NCI-H1417 treated with DMSO at 0.1 percent for 48 hours (cell line): ENCODE measurements at places on chromosomes 12 and 14.

DNA sequence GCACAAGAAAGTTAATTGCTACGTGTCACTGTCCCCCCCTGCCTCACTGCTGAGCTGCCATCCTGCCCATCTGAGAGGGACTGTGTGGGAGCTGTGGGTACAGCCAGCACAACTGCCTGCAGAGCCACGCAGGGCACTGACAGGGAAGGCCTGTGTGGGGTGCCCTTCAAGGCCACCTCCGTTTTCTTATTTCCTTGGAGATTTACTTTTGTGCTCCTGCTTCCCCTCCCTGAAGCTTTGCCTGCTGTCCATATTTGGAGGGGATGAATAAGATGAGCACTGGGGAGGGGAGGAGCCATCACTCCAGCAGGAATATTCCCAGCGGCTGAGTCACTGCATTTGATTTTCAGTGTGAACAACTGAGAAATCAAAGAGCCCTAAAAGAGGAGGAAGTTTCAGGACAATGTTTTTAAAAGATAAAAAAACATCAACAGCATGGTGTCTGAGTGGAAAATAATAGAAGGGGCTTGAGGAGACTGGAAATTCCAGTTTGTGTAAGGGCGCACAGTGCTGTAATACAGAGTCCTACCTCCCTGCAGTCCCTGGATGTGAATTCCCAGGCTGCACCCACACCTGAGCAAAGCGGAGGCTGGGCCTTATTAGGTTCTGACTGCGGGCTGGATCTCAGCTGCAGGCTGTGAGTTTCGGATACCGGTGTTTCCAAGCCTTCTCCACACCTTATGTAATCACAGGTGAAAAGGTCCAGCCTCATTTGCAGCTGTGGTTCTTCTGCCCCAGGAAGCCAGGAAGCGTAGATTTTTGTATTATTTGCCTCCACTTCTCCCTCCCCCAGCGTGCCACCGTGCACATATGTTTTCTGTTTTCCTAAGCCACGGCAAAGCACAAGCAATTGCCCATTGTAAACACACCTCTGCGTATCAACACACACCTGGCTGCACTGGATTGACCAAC, 192.6 kb upstream of the BCL2L14 start:
- DNase-seq: peak; percentile 68

- no peak for DNase-seq
Observed at GRCh38 chr12:16568873-16569272, 37.1 kb downstream of the LMO3 start.

DNA sequence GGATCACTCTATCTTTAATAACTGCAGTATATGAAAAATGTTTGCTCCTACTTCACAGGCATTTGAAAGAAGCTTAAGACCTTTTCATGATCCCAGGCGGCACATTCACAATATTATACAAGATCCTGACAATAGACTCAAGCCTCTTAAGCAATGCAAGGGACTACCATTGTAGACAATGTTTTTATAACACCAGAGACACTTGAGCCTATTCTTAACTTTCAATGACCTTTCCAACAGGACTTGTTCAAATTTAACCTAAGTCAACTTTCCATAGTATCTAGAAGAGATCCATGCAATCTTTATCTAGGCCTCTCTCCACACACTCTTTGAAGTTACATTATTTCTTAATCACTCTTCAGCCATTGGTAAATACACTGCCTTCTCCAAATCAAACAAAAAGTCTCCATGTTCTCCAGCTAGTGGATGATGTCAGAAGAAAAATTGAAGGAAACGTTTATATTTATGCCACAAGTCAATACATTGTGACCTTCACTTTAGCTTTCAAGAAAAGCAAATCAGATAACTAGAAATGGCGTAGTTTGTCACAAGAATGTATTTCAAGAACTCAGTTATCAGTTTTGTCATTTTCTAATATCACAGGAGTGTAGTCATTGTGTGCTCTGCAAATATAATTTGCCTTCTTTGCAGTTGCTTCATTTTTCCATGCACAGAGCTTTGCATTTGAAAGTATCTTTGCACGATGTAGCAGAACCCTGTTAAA, 41.2 kb downstream of the PHLDA1 start:
- no peak for DNase-seq

DNA sequence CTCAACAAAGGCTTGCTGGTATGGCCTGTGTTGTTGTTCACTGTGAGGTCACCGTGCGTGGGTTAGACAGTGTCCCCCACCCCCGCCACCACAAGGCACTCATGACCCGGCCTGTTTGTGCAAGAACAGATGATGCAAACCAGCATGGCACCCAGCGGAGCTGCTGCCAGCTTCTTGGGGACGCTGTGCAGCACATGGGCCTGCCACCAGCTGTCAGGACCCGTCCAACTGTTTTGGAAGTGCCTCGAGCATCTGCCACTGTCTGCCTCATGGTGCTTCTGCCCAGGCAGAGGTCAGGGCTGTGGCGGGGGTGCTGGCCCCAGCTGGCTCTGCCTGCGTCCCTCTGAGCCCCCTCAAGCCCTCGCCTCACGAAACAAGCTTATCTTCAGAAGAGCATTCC, 1.5 kb downstream of the ASB2 start:
- DNase-seq: no peak

DNA sequence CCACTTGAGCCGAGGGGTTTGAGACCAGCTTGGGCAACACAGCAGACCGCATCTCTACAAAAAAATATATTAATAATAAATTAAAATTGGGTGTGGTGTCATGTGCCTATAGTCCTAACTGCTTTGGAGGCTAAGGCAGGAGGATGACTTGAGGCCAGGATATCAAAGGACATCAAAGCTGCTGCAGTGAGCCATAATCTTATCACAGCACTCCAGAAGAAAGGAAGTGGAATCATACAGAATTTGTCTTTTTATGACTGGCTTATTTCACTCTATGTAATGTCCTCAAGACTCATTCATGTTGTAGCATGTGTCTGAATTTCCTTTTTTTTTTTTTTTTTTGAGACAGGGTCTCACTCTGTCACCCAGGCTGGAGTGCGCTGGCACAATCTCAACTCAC, 43.9 kb upstream of the NUDT4 start:
- DNase-seq: no peak

DNA sequence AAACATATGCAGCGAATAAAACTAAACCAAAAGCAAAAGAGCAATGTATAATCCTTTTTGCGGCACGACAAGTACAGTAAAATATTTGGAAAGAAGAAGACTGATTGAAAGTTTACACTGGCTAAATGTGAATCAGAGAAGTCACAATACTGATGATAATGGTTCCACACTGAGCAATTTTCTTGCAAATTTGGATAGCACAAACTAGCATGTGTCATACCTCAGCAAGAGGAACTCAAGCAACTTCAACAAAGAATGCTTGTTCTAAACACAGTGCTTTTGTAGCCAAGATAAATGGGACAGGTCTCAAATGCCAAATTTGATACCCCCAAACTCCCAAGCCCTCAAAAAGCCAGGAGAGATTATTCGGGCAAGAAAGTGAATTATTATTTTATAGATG, 839.1 kb downstream of the GALC start:
- no peak for DNase-seq

GRCh38 chr12:106774808-106775524, 484 bp downstream of the RIC8B start:
- DNase-seq: peak; percentile 3

GRCh38 chr14:89270439-89271227, 146.4 kb downstream of the FOXN3 start:
- no peak for DNase-seq

DNA sequence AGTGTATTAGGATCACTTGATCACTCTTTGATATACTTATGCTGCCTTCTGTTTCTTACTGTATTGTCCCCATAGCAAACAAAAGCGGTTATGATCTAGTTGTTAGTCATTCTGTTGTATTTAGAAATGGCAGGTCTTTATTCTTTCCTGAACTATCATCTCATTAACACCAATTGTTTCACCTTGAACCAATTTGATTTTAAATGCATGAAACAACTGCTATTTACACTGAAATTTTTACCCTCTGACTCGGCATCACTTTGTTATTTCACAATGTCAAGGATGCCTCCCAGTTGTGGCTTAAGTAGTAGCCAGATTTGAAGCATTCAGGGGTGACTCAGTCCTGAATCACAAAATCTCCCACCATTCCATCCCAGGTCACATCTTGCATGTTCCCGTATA, 303.5 kb downstream of the EGLN3 start:
- no peak for DNase-seq

- no peak for DNase-seq
Observed at GRCh38 chr14:102758087-102758486, 19.2 kb upstream of the TRAF3 start.

- DNase-seq: no peak
Observed at GRCh38 chr12:92810370-92810769, 107.6 kb downstream of the PLEKHG7 start.

DNA sequence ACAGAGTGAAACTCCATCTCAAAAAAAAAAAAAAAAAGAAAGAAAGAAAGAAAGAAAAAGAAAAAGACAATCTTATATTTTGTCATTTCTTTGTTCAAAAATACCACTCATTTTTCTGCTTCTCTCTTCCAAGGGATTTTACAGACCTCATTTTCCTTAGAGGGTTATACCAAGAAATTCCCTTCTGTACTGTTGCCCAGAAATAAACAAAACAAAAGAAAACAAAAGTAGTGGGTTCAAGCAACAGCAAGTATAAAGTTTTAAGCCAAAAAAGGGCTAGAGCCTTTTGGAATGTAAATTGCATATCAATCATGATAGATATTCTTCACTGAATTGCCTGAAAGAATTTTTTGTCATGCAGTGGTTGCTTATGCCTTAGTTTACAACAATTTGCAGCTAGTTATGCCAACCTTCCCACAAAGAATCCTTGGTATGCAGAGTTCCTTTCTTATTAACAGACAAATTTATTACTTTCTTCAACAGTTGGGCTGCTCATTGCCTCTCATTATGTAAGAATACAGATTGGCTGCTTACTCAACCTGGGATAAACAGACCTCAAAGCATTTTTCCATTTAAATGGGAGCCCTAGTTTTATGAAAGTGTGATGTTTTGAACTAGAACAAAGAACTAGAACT, 129.1 kb upstream of the PPFIA2 start:
- DNase-seq: no peak

- no peak for DNase-seq
Observed at GRCh38 chr12:94725375-94726168, 75.2 kb upstream of the TMCC3 start.

DNA sequence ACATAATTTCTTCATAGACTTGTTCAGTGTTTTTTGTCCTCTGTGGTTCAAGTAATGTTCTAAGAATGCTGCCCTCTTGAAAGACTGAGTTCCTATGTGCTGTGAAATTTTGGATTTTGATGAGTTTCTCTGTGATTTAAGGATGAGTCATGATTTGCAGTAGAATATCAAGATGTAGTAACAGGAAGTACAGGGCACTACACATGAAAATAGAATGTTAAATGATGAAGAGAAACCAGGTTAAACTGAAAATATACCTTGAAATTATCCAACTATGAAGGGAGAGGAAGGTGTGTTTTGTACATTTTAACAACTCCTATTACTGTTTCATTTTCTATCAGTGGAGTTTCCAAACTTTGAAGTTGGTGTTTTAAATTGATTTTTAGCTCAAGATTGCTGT, 4.8 kb downstream of the ELK3 start:
- DNase-seq: no peak

DNA sequence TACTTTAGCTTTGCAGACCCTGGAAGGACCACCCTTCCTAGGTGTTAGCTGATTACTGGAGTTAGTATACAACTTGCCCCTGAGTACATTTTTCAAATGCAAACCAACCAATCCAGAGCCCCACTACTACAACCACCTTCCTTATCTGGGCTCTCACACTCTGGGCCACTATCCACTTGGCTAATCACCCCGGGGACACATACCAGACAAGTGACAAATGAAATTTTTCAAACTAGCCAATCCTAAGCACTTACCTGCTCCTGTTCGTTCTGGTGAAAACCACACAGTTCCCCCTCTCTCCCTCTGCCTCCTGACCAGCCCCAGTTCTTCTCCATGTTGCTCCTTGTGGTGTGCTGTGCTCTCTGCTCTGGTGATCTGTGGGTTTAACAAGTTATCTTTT, 140.4 kb downstream of the CNTN1 start:
- no peak for DNase-seq

DNA sequence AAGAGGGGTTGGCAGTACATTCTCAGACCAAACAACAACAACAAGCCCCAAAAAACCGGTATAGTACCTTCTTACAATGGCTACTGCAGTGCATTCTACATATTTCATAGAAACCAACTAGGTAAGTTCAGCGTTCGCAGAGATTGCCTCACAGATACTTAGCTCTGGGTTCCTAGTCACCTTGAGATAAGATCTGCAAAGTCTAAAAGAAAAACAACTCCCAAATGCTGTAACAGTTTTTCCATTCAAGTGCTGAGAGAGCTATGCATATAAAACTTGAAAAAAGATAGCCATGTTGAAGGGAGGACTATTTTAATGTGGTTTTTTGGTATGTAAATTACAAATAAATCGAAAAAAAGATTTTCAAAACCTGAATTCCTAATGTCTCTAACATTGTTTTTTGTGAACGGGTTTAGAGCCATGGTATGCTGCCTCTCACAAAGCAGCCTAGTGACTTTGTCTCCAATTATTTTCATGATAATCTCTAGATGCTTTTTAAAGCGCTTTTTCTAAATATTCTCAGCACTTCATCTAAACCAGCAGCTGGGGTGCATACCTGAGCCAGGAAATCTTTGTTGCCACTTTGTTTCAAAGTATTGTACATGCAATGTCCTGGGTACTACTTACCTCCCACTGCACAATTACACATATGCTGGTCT, 56.6 kb upstream of the CRACR2A start:
- no peak for DNase-seq

DNA sequence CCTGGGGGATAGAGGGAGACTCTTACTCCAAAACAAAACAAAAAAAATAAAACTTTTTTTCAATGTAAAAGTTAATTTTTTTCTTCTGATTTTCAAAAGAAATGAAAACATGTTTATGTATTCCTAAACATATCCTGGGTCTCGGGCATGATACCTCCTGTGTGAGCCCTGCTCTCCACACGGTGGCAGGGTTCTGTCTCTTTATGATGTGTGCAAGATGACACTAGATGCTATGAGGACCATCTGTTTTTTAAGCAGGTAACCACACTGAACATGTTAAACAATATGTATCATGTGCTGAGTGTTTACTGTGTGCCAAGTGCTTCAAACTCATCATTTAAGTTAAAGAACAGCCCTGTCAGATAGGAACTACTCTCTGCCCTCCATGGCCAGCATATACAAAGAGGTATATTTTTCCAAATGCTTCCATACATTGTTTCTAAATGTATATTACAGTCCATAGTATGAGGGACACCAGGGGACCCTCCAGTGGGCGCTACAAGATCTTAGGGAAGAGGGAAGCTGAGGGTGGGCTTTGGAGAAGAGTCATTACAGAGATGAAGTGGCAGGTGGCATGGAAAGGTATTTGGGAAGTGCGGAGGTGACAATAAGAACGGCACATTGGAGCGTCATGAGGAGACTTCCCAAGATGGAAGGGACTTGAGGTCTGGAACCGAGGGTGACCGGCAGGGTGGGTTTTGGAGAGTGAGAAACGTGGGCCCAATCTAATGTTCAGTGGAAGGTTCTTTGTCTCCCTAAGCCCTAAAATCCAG, 28.5 kb downstream of the FOS start:
- no peak for DNase-seq
